Caco-2 (cell line): ENCODE measurements at places on chromosomes 4 and X.

DNA sequence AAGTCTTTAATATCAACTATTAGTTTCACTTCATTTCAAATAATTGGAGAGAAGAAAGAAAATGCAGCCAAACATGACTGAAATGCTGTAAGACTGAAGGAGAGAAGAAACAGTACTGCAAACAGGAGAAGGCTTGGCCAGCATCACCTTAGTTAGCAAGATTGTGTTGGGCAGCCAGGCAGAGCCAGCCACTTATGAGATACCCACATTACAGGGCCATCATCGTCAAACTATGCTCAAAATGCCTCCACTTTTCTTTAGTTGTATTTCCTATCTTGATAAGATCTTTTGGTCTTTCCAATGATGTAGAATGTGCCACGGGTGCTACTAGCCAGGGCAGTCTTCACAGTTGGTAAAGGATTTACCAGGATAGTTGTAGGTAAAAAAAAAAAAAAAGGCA lies 10.9 kb upstream of the IRF2 start:
- no peak for DNase-seq

DNA sequence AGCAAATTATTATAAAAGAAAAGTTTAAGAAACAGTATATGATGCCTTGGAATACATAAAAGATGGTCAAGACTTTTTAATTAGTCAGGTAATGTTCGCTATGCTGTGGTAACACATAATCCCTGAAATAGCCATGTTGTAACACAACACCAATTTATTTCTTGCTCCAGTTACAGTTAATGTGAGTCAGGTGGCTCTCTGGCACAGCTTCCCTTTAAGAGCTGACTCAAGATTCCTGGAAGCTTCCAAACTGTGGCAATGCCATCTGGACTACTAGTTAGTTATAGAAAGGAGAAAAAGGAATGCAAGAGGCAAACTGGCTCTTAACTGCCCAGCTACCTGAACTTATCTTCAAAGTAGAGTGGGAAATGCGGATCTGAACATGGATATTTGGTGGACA lies 210.5 kb downstream of the CHM start:
- DNase-seq: no peak

GRCh38 chr4:108589961-108590360 lies 30.4 kb upstream of the RPL34 start:
- DNase-seq: peak; percentile 60

DNA sequence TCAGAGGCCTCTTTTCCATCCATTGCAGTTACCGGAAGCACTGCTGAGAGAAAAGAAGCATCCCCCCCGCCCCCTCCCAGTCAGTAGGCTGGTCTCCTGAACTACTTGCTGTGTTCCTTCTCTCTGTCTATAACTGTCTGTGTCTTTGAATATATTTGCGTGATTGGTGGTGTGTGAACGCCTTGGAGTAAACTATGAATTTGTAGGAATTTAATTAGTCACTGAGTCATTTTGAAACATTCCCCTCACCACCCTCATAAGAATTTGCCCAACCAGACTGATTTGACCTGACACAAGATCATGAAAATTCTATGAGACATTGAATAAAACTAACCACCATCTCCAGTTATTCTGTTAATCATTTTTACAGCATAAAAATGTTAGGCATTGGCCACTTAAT lies 6.7 kb upstream of the NXF3 start:
- no peak for DNase-seq

- DNase-seq: no peak
These were observed 54.3 kb downstream of the IGFBP7 start for GRCh38 chr4:57055886-57056285.

DNA sequence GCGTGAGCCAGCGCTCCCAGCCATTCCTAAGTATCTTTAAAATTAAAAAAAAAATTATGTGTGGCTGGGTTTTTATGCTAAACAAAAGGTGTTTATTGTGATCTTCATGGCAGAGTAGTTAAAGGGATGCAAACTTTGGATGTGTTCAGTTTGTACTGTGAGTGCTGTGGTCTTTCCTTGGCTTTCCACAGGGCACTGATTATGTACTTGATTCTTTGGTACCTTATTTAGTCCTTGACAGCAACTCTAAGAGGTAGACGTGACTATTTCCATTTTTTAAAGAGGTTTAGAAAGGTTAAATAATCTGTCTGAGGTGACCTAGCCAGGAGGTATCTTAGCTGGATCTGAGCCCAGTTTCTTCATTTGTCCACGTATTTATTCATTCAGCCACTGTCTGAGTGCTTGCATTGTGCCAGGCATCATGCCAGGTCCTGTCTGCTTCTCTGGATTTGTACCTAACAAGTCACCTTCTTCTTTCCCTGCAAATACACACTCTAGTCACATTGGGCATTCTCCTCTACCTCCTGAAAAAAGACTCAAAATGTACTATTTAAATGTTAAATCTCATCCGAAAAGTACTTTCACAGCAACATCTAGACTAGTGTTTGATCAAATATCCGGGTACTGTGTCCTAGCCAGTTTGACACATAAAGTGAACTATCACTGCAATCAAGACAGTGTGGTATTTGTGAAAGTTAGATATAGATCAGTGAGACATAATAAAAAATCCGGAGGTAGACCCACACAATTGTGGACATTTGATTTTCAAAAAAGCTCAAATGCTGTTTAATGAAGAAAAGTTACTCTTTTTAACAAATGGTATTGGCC lies 31.5 kb downstream of the WWC2 start:
- no peak for DNase-seq

GRCh38 chrX:2220829-2221567 lies 279.8 kb downstream of the DHRSX start:
- DNase-seq: no peak

GRCh38 chrX:26613956-26614355 lies 398.0 kb downstream of the MAGEB5 start:
- DNase-seq: no peak

DNA sequence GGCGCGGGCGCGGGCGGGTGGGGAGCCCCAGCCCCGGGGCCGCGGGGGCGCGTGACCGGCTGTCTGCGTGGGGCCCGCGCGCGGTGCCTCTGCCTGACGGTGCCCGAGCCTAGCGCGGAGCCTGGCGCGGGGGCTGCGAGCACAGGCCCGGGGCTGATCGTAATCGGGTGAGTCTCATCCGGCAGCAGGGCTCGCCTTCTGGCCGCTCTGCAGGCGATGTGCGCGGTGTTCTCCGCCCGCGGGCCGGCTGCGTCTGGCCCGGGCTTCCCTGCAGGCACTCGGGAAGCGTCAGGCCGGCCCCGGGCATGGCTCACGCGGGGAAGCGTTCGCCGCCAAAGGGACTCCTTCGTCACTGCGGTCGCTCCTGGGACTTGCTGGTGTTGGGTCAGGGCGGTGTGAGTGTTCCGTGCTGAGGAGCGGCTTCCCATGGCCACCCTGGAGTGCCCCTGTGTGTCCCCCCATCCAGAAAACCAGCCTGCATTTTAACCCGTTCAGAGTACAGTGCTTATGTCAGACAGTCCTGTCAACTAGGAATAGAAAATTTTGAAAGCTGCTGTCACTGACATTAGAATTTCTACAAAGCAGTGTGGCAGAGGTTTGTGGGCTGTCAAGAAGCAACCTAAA lies 40.6 kb downstream of the FAM149A start:
- DNase-seq: no peak

DNA sequence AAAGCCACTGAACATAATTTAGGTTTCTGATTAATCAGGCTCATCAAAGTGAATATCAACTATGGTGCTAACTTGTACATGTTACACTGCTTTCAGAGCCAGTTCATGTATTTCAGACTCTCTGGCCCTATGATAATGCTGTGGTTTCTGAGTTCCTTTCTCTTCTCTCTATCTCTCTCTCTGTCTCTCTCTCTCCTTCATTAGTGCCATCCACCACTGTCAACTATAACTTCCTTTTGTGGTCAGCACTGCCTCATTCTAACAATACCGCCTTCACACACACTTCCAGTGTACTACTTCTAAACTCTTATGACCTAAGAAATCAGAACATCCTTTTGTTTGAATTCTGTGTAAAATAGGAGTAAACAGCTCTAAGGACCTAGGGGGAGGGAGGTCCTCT lies 907.1 kb downstream of the RPA4 start:
- no peak for DNase-seq

DNA sequence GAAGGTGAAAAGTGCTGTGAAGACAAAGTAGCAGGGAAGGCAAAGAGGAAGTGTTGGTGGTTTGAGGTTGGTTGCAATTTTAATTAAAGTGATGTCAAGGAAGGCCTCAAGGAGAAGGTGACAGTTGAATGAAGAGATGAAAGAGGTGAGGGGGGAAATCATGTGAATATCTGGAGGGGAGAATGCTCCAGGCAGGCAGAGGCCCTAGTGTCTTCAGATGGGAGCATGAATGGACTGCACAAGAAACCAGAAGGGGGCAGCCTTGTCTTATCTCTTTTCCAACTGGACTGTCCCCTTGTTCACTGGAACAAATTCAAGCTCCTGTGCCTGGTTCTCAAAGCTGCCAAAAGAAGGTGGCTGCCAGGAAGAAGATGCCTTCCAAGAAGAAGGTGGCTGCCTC lies 68.4 kb downstream of the MAOB start:
- peak; percentile 18 for DNase-seq

DNA sequence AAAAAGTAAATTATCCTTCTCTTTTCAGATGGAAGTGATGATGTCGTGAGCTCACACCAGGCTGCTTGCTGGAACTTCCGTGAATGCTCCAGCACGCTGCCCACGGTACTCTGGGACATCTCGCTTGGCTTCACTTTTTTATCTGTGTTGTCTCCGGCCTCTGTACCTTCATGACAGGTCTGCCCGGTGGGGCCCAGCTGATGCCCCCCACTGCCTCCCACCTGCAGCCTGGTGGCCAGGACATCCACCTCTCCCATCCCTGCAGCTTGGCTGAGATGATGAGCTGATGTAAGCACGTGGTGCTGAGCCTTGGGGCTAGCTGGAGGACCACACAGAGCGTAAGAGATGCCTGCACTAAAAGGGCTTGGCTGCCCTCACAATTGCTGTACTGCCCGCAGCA lies 59.0 kb upstream of the HELT start:
- DNase-seq: no peak

- no peak for DNase-seq
These were observed 904.1 kb upstream of the EPHA5 start for GRCh38 chr4:66574145-66574978.

GRCh38 chr4:113270520-113271319 lies 221.3 kb downstream of the ANK2 start:
- no peak for DNase-seq

GRCh38 chr4:88820698-88821415 lies 123.2 kb upstream of the NAP1L5 start:
- DNase-seq: no peak

- no peak for DNase-seq
These were observed 629.9 kb upstream of the CT83 start for GRCh38 chrX:117092641-117093040.

GRCh38 chr4:99763635-99764101 lies 53.0 kb upstream of the DAPP1 start:
- no peak for DNase-seq

GRCh38 chr4:19309378-19309777 lies 942.3 kb upstream of the SLIT2 start:
- DNase-seq: peak; percentile 7

- DNase-seq: no peak
These were observed 500.8 kb downstream of the PCDH7 start for GRCh38 chr4:31220921-31221320.

GRCh38 chr4:39626261-39626660 lies 12.4 kb downstream of the SMIM14 start:
- no peak for DNase-seq

DNA sequence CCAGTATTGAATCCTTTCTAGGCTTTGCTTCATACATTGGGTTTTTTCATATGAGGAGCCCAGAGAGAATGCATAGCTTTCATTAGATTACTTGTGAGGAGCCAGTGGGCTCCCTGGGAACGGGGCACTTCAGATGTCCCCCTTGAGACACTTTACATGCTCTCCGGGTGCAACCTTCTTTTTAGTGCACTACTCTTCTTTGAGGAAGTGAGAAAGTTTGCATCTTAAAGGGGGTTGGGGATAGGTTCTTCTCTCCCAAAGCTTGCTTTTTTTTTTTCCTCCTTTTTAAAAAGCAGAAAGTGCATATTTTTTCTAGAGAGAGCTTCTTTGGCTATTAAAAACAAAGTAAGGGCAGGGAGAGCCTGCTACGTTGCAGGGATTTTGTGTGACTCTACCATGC lies 4.3 kb downstream of the HADH start:
- DNase-seq: no peak

DNA sequence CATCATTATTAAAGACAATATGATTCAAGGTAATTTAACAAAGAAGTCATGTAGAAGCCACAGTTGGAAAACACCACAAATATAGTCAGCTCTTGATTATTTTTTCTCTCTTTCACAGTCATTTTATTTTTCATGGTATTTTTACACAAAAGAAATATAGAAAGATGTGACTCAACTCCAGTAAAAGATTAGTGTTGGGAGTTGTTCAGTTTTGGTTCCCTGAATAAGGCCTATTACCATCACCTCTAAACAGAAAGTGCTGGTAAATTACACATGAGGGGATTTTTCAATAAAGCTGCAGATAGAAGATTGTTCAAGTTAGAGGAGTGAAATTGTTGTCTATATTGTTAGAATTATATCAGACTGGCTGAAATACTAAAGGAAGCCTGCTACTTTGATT lies 107.0 kb downstream of the DDIT4L start:
- DNase-seq: no peak

DNA sequence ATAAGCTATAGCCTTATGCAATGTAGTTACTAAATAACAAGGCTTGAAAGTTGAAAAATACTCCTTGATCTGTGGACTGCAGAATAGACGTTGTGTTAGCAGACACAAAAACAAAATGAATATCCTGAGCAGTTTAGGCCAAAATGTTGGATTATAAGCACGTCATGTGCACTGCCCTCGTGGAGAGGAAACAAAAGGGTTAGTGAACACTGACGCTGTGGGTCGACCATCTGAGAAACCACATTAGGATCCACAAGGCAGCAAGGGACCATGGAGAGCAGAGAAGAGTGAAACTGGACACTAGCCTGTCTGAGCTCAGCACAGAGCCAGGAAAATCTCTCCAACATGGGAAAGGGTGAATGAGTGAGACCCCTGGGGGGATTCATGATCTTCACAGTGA lies 145.3 kb downstream of the DTHD1 start:
- DNase-seq: no peak
